ENCODE measurements at places on chromosomes 6 and 20.

DNA sequence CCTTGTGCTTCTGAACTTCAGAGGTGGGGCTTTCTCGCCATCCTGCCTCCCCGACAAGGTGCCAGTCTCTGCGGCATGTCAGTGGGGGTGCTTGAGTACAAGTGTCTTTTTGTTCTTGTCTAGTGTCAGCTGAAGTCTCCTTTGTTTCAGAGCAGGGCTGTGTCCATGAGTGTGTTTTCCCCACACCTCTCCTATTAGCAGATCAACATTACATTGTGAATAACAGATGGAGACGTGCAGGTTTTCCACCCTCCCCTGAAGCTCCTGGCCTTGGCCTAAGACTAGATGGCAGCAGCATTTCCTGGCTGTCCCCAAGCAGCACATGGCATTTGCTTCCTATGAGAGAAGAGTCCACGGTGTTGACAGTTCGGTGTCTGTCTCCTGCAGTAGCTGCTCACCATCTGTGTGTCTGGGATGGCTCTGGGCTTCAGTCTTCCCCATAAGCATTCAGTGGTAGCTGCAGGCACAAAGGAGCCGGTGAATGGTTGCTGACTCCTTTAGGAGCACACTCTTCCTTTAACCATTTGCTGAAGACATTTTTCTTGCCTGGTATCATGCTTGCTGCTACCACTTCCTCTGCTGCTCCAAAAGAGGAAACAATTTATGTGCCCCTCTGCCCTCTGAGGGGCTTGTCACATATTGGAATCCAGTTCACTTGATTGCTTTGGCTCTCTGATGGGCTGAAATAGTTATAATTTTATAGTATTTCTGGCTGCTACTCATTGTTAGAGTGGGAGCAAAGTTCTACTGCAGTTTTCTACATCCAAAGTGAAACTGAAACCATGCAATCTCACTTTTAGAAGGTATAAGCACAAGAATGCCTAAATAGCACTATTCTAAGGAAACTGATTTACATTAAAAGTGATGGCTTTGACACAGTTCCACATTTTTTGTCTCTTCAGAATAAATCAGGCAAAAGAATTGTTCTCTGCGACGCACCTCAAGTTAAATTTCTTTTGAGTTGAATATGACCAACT is 913.0 kb downstream of the C6orf118 start:
- DNase-seq = peak; percentile 30

DNA sequence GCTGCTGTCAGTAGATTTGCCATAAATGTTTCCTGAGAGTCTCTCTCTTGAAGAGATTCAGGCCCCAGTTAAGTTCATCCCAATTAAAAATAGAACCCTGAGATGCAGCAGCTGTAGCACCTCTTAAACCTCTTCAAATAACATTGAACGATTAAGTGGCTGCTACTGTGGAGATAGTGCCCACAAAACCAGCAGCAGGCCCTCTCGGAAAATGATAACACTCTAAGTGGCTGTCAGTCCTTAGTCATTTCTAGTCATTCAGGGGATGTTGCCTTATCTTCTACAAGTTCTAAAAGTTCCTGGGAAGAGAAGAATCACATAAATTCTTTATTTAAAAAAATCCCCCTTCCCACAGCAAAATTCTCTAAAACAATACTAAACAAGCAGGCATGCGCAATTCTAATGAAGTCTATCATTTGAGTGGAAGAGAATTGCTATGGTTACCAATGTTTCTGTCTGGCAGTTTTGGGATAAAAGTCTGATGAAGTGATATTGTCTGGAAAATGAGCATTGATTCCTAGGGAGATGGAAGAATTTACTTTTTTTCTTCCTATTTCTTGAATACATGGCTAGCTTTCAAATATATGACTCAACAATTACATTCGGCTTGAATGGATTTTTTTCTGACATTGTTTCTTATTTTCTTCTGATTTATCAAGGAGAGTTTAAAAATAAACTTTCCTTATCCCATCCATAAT is 131.9 kb downstream of the TRMT11 start:
- peak; percentile 29 for DNase-seq

- DNase-seq = peak; percentile 45
Observed at GRCh38 chr20:19210391-19211155, 1.9 kb upstream of the SLC24A3 start.

GRCh38 chr6:167420858-167421766 is 96.2 kb downstream of the TTLL2 start:
- no peak for DNase-seq

Measured in GM23248 (cell line).